Muscle of arm (tissue), 14 donors: ENCODE measurements at places on chromosomes 4 and X.

- DNase-seq: no peak
Observed at GRCh38 chr4:62835631-62836030, 1573.6 kb downstream of the TECRL start.

DNA sequence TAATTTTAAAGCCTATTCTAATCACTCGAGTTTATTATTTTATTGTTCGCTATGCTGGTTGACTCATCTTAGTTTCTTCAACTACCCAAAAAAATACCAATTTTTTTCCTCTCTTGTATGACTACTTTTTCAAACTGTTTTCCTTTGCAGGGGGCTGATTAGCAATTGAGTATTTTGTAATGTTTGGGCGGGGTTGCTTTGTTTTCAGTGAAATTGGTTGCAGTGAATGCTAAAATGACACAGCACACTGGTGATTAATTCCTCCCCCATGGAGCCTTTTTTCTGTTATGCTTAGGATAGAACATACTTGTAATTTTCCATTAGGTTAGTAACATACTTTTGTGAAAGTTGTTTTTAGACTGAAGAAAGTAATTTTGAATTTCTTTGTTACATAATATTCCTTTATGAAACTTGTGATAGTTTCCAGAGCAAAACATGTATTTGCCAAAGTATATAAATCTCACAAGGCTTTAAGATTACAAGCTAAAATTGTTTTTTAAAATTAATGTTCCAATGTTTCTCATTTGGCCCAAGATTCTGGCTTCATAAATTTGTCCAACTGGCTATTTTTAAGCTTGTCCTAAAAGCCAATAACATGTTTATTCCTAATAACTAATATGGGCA, 120.4 kb downstream of the CHIC1 start:
- no peak for DNase-seq

DNA sequence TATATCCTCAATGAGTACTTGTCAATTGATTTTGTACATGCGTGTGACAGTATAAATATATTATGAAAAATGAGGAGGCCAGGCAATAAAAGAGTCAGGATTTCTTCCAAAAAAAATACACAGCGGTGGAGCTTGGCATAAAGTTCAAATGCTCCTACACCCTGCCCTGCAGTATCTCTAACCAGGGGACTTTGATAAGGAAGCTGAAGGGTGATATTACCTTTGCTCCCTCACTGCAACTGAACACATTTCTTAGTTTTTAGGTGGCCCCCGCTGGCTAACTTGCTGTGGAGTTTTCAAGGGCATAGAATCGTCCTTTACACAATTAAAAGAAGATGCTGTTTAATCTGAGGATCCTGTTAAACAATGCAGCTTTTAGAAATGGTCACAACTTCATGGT, at the start of gene OTC:
OTC (plus strand) TSS at position 243 of the 400 bp plus-strand sequence; CDS start at position 336, 93 bp downstream.
- no peak for DNase-seq

DNA sequence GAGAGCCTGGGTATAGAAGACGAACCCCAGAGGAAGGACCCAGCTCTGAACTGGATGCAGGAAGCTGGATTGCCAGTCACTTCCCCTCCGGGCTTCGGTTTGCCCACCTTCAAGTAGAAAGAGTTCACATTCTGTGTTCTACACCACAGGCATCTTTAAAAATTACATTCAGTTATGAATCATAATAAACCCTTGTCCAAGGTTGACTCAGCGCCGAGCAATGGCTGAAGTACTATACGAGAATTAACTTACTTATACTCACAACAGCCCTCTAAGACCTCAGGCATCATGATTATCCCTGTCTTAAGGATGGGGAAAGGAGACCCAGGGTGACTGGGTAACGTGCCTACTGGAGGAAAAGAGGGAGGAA, 72.5 kb downstream of the EVC2 start:
- DNase-seq: no peak

DNA sequence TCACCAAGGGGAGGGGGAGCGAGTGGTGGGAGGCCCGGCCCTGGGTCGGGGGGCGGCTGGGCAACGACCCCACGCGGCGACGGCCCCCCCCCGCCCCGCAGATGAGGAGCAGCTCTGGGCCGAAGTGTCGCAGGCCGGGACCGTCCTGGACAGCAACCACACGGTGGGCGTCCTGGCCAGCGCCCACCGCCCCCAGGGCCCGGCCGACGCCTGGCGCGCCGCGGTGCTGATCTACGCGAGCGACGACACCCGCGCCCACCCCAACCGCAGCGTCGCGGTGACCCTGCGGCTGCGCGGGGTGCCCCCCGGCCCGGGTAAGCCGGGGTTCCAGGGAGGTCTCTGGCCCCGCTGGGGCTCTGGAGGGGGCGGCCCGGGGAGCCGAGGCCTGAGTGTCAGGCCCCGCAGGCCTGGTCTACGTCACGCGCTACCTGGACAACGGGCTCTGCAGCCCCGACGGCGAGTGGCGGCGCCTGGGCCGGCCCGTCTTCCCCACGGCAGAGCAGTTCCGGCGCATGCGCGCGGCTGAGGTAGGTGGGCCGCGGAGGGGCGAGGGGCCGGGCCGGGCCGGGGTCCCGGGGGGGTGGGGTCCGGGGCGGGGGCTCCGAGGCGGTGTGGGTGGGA, 8.7 kb upstream of the FGFRL1 start:
- DNase-seq: no peak

GRCh38 chr4:158068068-158068467, 104.8 kb downstream of the GASK1B start:
- no peak for DNase-seq

DNA sequence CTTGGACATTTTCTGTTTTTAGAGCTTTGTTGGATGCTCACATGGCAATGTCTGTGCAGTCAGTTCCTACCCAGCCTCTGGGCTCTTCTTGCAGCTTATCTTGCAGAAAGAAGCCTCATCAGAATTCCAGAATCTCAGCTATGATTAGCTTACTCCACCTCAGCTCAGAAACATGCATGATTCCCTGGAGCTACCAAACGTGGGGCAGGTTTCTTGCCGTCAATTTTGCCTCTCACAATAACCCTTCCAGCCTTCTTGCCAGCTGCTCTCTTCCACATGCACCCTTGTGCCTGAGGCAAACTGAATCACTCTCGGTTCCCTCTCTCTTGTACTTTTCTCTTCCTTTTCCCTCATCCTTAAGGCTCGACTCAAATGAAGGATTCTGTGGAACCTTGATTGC, 141.4 kb downstream of the PTTG2 start:
- DNase-seq: no peak

DNA sequence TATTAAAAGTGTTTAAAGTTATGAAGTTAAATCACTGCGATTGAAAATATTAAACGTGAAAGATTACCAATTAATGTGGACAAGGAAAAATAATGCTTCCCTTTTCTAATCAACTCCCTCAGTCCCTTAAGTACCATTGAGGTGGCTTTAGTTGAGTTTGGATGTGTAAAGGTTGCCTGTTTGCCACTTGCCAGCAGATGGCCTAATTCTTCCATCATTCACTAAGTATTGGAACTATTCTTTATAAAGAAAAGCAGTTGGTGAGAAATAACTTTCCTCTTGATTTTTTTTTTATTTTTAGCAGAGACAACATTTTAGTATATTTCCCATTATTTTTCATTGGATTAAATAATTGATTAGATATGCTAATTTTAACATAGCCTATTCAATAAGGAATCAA, 295.9 kb upstream of the TACR3 start:
- no peak for DNase-seq

DNA sequence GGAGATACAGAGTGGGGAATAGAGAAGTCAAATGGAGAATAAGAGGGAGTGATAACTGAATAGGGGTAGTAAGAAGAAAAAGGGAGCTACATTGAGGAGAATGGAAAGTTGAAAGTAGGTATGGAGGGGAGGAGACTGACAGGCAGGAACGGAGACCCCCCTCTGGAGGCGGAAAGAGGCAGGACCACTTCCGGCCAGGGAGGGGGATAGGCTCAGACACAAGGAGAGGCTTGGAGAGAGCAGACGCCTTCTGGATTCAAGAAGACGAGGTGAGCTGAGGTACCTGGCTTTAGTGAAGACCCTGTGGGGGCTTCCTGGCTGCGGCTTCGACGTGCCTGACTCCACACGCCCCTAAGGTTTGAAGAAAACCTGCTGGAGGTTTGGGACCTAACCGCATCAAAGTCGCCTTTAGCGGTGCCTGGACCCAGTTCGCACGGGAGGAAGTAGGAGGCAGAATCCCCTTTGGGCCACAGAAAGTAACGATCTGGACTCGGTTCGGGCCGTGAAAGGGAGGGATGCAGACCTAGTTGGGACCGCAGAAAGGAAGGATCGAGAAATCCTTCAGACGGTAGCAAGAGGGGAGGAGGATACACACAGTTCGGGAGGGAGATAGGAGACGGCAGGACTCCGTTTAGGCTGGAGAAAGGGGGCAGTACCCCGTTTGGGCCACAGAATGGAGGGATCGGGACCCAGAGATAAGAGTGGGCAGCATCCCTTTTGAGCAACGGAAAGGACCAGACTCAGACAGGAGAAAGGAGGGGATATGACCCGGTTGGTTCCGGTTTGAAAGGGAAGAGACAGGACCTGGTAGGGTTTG, at the start of gene TRO:
TRO (plus strand) TSS at position 215 of the 817 bp plus-strand sequence. CDS start 1,423 bp downstream, outside the sequence.
- DNase-seq: peak; percentile 43

DNA sequence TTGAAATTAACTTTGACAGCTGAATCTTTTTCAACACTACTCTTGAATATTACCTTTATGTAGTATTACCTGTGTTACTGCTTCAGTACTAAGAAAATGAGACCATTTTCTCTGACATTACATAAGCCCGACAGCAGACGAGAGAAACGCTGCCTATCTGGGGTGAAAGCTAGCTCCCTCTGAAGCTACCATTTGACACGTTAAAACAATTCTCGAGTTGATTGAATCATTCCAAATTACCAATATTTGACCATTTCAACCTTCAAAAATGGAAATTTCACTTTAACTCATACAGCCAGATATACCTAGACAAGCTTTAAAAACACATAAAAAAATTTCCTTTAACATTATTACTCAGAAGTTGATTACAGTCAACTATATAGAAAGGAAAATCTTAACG, 836 bp downstream of the GPM6A start:
- DNase-seq: no peak

GRCh38 chr4:71783972-71784371, at the start of gene GC:
Gene GC (minus strand): TSS chr4:71784079. CDS start chr4:71784018, 61 bp downstream.
- no peak for DNase-seq

- no peak for DNase-seq
Observed at GRCh38 chrX:82208975-82209374, 1007.1 kb downstream of the SH3BGRL start.

DNA sequence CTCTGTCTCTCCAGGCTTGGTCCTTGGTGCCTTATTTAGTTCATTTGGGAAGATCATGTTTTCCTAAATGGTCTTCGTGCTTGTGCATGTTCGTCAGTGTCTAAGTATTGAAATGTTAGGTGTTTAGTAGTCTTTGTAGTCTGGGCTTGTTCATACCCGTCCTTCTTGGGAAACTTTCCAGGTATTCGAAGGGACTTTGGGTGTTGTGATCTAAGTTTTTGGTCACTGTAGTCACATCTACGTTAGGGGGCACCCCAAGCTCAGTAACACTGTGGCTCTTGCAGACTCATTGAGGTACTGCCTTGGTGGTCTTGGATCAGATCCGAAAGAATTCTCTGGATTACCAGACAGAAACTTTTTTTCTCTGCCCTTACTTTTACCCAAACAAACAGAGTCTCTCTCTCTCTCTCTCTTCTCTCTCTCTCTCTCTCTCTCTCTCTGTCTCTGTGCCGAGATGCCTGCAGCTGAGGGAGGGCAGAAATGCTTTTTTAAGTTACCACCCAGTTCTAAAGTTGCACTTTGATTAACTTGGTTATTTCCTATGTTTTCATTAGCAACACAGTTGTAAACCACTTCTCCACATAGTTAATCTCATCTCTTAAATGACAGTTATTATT, 67.6 kb upstream of the SLC7A3 start:
- peak; percentile 45 for DNase-seq

- peak; percentile 31 for DNase-seq
Observed at GRCh38 chr4:176238157-176238610, 30.8 kb downstream of the ASB5 start.

DNA sequence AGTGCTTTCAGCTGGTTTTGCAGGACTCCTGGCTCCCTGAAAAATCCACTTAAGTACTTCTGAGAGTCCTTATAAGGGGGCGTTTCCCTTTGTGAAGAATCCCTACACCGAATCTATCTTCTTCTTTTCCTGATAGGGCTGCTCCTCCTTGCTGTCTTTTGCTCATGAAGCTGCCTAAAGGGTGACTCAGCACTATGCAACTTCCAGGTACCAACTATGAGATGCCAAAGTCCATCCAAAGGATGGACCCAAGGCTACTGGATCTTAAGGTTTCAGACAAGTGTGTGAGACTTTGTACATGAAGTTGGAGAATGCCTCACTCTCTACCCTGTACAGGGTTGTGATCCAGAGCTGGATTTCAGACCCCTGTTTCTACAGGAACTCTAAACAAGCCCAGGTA, 485.0 kb upstream of the FAT1 start:
- DNase-seq: no peak

GRCh38 chr4:77225022-77225421, 68.0 kb downstream of the CCNG2 start:
- no peak for DNase-seq

DNA sequence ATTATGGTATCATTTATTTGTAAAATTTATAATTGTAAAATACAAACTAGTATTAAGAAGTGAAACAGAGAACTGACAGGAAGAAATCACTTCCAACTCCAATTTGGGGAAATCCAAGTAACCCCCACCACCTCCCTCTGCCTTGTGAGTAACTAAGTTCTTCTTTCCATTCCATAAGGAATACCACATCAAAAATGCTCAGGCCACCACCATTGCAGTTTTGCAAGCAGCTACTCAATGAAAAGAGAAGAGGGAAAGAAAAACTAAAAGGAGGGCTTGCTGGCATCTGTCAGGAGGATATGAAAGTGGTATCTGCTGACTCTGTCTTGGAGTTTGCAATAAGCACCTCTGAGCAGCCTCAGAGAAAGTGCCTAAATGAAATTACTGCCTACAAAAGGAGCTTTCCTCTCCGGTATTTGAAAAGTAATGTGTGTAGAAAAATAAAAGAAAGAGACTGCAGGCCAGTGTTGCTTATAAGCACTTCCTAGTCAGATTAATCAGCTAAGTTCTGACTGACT, 228.7 kb downstream of the OPHN1 start:
- no peak for DNase-seq

DNA sequence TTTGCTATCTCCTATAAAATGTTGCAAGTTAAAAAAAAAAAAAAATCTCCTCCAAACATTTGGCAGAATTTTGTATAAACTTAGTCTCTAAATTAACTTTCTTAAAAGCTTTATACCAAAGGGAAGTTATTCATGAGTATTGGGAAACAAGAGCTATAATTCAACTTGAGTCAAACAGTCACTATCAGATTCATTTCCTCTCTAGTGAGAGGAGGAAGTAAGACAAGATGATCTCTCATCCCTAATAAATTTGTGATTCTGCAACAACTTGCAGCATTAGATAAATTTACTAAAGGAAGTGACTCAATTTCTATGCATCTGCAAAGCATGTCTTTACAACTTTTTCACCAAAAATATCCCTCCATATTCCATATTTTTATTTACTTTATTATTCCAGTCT, 135.4 kb upstream of the GNPDA2 start:
- no peak for DNase-seq

- no peak for DNase-seq
Observed at GRCh38 chr4:130214268-130214667, 1118.3 kb downstream of the C4orf33 start.

GRCh38 chr4:108777388-108777787, 14.5 kb upstream of the ETNPPL start:
- DNase-seq: no peak
